ENCODE measurements at places on chromosomes 5 and 9.

- DNase-seq = no peak
These were observed 642.4 kb upstream of the C9orf72 start for GRCh38 chr9:28215536-28216299.

- DNase-seq = peak; percentile 9
These were observed 87.0 kb upstream of the CCNH start for GRCh38 chr5:87499478-87500410.

DNA sequence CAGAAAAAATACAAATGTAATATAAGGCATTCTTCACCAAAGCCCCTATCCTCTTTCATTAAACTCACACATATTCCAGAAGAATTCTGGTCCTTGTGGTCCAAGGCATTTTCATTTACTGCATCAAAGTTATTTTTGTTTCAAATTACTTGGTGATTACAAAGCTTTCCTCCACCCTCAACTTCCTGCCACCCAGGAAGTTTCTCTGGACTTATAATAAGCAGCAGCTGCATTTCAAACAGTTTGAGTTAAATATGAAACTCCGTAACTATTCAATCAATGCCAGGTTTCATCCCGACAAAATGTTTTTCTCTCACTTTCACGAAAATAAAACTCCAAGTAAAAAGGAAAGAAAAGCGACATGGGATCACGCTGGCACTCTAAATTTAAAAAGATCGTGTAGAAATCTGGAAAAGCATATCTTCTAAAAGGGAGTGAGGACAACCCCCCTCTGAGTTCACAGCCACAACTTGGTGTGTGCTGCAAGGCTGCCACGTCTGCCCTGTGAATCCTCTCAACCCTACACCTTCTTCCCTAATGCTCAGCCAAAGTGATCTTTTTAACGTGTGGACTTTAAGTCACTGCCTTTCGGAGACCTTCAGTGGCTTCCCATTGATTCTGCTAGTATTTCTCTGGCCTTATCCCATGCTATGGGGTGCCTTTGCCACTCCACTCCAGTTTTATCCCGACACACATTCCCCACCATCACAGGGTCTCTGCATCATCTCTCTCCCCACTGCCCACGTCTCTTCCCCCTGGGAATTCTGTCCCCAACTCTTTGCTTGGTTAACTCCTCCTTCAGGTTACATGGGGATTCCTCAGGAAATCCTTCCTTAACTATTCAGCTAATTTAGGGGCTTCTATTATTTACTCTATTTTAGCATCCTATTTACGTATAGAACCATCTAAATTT, 91.1 kb upstream of the CER1 start:
- no peak for DNase-seq

GRCh38 chr9:2332663-2333062, 288.9 kb upstream of the VLDLR start:
- no peak for DNase-seq

DNA sequence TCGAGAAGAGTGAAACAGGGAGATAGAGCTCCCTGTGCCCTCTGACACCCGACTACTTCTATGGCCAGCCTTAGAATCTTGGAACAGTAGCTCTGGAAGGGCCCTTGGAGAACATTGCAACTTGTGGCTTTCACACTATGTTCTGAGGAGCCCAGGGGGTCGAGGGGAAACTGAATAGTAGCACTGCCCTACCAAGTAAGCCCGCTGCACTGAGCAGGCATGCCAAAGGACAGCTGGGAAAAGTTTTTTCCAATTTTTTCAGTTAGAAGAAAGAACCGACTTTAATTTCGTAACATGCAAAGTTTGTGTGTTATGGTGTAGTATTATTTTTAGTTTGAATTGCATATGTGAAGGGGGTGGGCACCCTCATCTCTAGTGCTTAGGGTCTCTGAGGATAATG, 10.9 kb downstream of the SMIM3 start:
- DNase-seq = no peak

DNA sequence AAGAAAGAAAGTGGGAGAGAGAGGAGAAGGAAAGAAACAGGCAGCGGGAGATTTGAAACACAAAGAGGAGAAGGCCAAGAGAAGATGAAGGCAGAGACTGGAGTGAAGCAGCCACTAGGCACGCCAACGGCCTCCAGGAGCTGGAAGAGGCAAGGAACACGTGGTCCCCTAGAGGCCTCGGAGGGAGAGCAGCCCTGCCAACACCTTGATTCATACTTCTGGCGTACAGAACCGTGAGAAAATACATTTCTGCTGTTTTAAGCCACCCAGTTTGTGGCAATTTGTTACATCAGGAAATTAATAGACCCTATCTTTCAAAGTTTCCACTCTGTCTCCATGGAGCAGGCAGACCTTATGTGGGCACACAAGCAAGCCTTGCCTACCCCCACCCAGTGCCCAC, 133.4 kb downstream of the ACTL7B start:
- DNase-seq = no peak

GRCh38 chr5:90287036-90287435, 122.5 kb downstream of the CETN3 start:
- no peak for DNase-seq
